ENCODE measurements at places on chromosomes 3 and 15.
A peak's percentile ranks its signal among the peaks of the same experiment; 100 is the strongest.

GRCh38 chr15:62515696-62516395 lies 350.8 kb upstream of the C2CD4B start:
- DNase-seq: no peak

GRCh38 chr3:119632216-119632615 lies 28.2 kb downstream of the POPDC2 start:
- no peak for DNase-seq

- DNase-seq: no peak
Observed at GRCh38 chr15:47934342-47934741, 186.4 kb upstream of the SLC24A5 start.

DNA sequence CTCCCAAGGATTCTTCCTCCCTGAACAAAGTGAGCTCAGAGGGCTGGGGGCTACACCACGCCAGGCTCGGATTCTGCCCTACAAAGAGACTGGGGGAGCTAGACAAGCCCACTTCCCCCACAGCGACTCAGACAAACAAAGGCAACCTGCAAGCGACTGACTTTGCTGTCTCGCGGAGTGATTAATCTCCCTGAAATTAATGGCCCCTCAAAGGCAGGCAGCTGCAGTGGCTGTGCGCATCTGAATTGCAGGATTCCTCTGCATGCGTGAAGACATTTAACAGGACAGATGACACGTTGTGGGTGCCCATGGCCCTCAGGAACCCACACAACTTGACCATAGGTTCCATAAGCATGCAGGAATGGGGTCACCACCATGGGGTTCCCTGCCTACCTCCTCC lies 18.4 kb downstream of the CTXND1 start:
- no peak for DNase-seq

DNA sequence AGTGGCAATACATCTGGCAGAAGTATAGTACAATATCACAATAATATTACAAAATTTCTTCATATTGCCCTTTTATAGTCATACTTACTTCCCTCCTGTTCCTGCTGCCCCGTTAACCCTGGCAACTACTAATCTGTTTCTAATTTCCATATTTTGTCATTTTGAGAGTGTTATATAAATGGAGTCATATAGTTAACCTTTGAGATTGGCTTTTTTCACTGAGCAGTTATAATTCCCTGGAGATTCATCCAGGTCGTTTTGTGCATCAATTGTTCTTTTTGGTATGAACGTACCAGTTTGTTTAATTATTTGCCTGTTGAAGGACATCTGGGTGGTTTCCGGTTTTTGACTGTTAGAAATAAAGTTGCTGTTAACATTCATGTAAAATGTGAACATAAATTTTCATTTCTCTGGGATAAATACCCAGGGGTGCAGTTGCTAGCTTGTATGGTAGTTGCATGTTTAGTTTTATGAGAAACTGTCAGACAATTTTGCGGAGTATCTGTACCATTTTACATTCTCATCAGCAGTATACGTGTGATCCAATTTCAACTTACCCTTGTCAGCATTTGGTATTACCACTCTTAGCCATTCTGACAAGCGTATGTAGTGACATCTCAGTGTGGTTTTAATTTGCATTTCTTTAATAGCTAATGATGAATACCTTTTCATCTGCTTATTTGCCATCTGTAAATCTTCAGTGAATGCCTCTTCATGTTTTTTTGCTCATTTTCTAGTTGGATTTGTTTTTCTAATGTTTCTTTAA lies 32.2 kb upstream of the IL20RB start:
- no peak for DNase-seq

- DNase-seq: no peak
Observed at GRCh38 chr3:194715022-194715800, 29.5 kb downstream of the FAM43A start.

DNA sequence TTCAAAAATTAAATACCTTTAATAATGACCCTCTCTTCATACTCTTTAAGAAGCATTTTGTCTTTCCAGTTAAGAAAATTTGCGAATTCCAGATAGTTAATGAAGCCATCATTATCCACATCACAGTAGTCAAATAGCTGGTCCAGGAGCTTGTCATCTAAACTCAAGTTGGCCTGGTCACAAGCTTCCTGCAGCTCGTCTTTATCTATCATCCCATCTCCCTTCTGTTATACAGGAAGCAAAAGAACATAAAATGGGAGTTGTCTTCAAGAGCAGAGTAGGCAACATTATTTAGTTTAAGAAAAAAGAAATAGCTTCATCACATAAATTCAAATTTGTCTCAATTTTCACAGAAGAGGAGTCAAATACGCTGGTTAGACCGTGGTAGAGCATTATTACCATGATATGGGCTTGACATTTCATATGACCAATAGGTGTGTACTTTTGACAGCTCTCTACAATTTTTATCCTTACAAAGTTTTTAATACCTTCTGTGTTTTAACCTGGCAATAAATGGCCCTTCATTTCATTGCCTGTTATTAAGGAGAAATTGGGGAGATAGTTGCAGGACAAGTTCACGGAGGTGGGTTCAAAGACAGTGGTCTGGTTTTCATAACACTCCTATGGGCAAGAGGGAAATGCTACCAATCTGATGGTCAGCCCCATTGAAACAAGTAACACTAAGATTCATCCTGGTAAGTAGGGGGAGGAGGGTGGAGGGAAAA lies 45.4 kb downstream of the EFHB start:
- DNase-seq: no peak

DNA sequence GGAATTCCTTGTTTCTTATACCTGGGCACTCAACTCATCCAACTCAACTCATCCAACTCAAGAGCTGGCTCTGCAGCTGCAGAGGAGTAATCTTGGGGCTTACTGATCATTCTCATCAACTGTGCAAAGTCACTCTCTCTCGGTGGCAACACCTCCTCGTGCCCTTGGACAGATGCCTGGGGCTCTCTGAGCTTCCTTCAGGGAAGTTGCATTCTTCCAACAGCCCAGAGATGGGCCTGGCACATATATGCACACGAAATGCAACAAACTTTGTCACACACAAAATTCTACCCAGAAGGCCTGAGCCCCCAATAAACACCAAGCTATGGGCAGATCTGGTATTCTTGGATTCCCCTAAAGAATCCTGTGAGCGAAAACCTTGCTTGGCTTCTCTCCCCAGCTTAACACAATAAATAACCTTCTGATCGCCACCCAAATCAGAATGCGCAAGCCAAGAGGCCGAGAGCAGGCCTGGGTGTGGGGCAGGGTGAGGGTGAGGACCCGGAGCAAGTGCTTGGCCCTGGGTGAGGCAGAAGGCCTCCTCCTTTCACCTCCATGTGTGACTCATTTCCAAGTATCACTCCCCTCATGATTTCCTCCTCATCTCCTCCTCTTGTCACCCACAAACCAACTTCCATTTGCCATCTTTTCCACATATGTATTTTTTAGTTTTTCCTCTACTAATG lies 15.4 kb downstream of the TGM5 start:
- DNase-seq: no peak

GRCh38 chr3:194950906-194951628 lies 265.4 kb downstream of the FAM43A start:
- DNase-seq: no peak

GRCh38 chr15:80367094-80367493 lies 37.1 kb upstream of the ARNT2 start:
- DNase-seq: peak; percentile 8

DNA sequence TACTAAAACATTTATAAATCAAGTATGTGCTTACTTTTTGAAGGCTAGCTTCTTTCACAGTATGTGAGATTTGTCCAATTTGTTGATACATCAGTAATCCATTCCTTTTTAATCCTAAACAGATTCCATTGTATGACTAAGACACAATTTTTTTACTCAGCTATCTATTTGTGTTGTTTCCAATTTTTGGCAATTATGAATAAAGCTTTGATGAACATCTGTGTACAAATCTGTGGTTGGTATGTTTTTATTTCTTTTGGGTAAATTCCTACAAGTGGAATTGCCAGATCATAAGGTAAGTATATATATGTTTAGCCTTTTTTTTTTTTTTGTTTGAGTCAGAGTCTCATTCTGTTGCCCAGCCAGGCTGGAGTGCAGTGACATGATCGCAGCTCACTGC lies 56.2 kb upstream of the VEPH1 start:
- no peak for DNase-seq

DNA sequence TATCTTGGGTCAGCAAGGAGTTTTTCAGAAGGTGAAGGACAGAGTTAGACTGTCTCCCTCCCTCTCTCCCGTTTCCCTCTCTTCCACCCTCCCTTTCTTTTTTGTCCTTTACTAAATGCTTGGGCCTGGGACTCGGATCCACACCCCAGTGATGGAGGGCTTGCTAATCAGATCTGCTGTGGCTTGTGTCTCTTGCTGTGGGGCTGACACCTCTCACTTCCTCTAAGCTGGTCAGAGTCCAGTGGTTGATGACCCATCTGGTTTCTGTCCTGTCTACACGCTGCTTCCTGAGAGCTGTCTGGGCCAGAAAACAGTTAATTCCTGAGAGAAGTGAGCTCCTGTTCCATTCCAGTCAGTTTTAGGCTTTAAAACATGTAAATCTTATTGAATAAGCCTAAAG lies 849 bp downstream of the TRAK1 start:
- no peak for DNase-seq

GRCh38 chr15:52243697-52244555 lies 51.7 kb downstream of the MYO5C start:
- no peak for DNase-seq

GRCh38 chr3:42159706-42160472 lies 68.7 kb downstream of the TRAK1 start:
- no peak for DNase-seq

GRCh38 chr3:149777414-149778214 lies 14.7 kb downstream of the ANKUB1 start:
- no peak for DNase-seq

GRCh38 chr3:144273601-144274000 lies 302.0 kb downstream of the DIPK2A start:
- DNase-seq: no peak

DNA sequence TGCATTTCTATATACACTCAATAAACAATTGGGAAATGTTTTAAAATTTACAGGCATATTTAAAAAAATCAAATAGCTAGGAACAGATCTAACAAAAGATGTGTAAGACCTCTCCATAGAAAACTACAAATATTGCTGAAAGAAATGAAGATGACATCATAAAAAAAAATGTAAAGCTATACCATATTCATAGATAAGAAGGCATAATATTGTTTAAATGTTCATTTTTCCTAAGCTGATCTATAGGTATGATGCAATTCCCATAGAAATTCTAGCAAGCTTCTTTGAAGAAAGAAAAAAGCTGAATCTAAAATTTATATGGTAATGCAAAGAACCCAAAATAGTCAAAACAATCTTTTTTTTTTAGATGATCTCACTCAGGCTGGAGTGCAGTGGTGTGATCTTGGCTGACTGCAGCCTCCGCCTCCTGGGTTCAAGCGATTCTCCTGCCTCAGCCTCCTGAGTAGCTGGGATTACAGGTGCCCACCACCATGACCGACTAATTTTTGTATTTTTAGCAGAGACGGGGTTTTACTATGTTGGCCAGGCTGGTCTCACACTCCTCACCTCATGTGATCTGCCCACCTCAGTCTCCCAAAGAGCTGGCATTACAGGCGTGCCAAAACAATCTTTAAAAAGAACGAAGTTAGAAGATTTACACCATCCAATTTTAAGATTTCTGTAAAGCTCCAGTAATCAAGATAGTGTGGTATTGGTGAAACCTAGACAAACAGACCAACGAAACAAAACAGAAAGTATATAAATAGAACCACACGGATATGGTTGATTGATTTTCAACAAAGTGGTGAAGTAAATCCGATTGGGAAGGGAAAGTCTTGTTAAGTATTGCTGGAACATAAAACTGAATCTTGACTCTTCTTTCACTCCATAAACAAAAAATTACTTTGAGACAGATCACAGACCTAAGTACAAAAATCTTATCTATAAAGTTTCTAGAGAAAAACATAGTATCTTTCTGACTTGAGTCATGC lies 6.3 kb upstream of the BHLHE40 start:
- no peak for DNase-seq

GRCh38 chr3:192005989-192006388 lies 545.0 kb downstream of the PYDC2 start:
- DNase-seq: no peak

DNA sequence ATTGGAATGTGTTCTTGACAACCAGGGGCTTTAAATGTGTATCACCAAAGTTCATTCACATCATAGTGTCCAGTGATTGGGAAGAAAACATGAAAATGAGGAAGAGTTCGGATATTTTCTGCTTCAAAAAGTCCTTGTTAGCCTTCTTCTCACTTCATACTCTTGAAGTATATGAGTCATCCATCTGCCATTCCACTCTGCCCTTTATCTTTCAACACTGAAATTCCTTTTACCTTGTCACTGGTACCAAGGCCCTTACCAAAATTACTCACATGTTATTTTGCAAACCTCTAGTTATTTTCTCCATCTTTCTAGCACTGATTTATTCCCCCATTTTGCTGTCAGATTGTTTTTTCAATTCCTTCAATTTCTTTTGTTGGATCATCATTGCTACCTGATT lies 32.5 kb downstream of the OR5H15 start:
- no peak for DNase-seq

DNA sequence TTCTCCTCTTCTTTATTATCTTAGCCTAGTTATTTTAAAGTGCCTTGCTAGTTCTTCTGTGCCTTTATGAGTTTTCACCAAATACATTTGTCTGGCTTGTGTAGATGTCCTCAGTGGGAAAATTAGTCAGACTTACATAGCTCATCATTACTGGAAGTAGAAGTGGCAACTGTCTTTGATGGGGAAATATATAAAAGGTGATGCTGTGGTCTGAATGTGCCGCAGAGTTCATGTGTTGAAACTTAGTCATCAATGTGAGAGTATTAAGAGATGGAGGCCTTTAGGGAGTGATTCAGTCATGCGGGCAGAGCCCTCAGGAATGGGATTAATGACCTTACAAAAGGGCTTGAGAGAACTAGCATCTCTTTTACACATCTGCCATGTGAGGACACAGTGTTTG lies 6.4 kb upstream of the ERICH6 start:
- no peak for DNase-seq

DNA sequence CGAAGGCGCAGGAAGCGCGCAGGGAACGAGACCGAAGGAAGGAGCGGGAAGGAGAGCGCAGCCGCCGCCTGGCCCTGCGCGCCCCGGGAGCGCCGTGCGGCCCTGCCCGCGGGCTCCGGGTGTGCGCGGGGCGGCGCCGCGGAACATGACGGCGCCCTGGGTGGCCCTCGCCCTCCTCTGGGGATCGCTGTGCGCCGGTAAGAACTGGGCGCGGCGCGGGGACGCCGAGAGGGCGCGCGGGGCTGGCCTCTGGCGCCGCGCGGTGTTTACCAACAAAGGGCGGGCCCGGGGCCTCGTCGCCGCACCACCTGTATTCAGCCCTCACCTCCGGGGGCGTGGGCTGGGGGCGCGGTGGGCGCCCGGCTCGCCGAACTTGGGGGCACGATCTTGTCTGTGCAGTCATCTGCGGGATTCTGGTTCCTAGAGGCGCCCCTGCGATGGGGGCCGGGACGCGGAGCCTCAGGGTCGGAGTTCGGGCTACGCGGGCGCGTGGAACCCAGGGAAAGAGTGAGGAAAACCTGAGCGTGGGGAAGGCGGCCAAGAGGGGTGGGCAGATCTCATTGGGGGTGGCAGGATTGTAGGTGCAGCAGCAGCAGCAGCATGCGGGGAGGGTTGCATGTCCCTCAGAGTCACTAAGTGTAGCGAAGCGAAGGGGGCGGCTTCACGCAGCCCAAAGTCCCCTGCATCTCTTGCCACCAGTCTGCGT lies 641 bp downstream of the ACVR2B start:
- DNase-seq: peak; percentile 18

- DNase-seq: no peak
Observed at GRCh38 chr3:151367448-151367847, 17.1 kb downstream of the P2RY12 start.

Data from stimulated activated CD4-positive, alpha-beta T cell treated with anti-CD3 and anti-CD28 coated beads, Interleukin-2, amount 100 ng/mL, for 48 hours (primary cell).